ENCODE measurements at places on chromosomes 4 and X.

DNA sequence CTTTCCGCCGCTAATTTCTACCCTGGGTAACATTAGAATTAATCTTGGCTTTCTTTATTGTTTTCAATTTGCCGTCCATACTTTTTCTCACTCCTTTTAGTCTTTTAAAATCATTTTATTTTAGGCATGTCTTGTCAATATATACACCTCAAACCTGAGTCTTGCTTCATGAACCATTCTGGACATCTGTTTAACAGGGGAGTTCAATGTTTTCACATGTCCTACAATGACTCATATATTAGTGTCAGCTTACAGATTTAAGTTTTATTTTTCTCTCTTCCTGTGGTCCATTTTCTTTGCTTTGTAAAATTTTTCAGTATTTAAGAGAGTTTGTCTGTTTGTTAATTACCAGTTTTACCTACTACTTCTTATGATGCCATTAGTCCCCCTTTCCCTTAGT, 89.5 kb downstream of the LCORL start:
- no peak for DNase-seq

DNA sequence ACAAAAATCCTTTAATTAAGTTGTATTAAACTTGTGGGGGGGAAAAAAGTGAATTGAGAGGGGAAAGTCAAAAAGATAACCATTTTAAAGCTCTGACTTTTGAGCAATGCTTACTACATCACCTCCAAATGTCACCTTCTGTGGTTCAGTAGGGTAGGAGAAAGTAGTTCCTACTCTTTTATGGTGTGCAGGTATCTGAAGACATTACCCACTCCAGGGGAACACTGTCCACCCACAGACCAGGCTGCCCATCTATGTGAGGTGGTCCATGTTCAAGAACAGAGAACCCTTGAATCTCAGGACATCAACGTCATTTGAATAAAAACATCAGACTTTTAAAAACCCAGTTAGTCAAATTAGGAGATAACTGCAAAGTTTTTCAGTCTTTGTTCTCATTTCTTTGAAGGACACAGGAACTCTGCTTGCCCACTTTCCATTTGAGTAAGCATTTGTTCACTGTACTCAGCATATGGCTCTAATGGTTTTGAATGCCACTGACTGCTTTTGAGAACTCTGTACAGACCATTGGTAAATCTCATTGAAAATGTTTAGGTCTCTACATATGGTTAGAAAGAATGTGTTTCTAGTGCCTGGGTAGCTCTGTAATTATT, 18.4 kb downstream of the NMU start:
- no peak for DNase-seq

DNA sequence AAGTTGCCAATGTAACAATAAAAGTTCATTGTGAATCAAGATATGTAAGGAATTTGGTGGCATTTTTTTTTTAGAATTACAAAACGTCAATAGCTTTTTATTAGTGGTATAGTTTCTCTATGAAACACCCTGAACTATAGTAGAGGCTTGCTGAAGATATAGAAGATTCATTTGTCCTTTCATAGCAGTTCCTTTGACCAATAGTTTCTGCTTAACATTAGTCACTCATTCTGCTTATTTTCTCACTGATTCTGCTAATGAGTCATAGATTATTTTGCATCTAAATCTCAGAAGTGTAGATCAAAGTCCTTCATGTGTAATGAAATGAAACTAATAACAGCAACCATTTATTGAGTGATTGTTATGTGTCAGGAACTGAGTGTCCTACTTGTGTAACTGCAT, 205.0 kb upstream of the TET2 start:
- no peak for DNase-seq

GRCh38 chr4:87912164-87913004, 63.1 kb upstream of the SPP1 start:
- no peak for DNase-seq

- DNase-seq = no peak
Measured at GRCh38 chr4:164136180-164136616, 617.7 kb upstream of the SMIM31 start.

GRCh38 chr4:24840362-24840761, 45.0 kb downstream of the SOD3 start:
- DNase-seq = no peak

DNA sequence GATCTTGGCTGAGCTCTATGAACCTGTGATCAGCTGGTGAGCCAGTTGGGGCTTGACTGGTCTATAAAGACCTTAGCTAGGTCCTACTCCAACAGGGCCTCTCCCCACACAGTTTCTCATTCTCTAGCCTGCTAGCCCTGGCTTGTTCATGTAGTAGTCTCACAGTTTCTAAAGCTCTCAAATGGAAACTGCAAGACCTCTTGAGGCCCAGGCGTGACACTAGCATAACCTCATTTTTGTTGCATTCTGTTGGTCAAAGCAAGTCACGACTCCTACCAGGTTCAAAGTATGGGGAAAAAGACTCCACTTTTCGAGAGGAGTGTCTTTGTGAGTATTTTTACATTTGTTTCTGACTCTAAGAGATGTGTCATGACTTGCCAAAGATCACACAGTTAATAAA, 50.9 kb downstream of the CEP44 start:
- no peak for DNase-seq

GRCh38 chrX:129733335-129733734, 5.4 kb upstream of the XPNPEP2 start:
- no peak for DNase-seq

DNA sequence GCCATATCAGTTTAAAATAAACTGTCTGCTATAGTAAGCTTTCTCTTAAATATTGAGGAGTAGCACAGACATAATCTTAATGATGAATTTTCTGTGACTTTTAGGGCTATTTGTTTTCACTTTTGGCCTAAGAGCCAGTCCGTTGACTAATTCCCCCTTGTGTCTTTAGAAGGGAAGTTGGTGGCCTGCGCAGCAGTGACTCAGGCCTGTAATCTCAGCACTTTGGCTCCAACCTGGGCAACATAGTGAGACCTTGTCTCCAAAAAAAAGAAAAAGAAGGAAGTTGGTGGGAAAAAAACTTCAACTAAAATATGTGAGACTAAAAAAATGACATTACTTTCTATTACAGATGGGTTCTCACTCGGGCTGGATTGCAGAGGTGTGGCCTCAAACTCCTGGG, 3.4 kb downstream of the NCAPG start:
- DNase-seq = no peak

Measured in activated CD8-positive, alpha-beta memory T cell treated with anti-CD3 and anti-CD28 coated beads for 1 hour (primary cell).